ENCODE measurements at places on chromosomes 3 and 15.
A peak's percentile ranks its signal among the peaks of the same experiment; 100 is the strongest.

- peak; percentile 72 for DNase-seq
- H3K36me3 ChIP-seq, result peaks cover 2% of the 10 kb centered on the region
- H3K4me3 ChIP-seq, result peak overlapping the region; percentile 22
- peaks cover 27% of the 10 kb centered on the region for H3K4me1 ChIP-seq
These were observed 17.2 kb downstream of the TNFAIP8L3 start for GRCh38 chr15:51077221-51078153.

GRCh38 chr3:88198121-88198520 lies 48.4 kb downstream of the C3orf38 start:
- no peaks in the 10 kb centered on the region for H3K4me1 ChIP-seq
- no peak overlapping the region for H3K4me3 ChIP-seq
- no peak overlapping the region for H3K27ac ChIP-seq
- DNase-seq, result no peak

GRCh38 chr3:46395766-46396530 lies 10.9 kb downstream of the CCR5AS start:
- DNase-seq, result no peak
- peaks cover 12% of the 10 kb centered on the region for H3K27me3 ChIP-seq
- no peaks in the 10 kb centered on the region for H3K36me3 ChIP-seq
- H3K27ac ChIP-seq, result no peak overlapping the region
- peaks cover 23% of the 10 kb centered on the region for H3K4me1 ChIP-seq

DNA sequence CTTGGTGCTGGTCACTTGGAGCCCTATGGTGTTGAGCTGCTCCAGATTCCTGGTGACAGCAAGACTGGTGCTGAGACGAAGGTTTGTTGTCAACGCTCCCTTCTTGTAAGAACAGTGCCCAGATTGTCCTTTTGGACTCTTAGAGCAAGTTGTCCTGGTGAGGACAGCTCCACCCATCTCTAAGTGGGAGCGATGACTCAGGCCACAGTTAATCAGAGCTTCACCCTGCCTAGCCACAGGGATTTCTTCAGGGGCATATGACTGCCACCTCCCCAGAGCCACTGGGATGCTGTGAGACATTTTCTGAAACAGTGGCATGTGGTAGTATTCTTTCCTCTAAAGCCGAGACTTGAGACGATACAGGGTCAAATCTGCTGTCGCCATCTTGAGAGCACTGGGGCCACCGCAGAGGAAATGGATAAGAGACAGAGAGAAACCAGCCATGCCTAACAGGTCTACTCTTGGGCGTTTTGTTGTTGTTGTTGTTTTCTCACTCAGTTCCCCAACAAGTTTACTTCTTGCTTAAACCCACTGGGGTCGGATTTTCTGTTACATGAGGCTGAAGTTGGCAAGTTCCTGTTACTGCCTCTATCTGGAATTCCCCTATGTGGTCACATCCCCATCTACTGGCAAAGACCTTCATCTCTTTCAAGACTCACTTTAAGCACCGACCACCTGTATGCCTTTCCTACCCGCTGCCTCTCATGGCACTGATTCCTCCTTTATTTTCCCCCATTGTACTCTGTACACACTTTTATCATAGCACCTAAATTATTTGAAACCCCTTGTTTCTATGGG lies 16.0 kb upstream of the PCOLCE2 start:
- H3K4me3 ChIP-seq, result no peak overlapping the region
- peaks cover 38% of the 10 kb centered on the region for H3K27me3 ChIP-seq
- no peak for DNase-seq
- H3K36me3 ChIP-seq, result no peaks in the 10 kb centered on the region

DNA sequence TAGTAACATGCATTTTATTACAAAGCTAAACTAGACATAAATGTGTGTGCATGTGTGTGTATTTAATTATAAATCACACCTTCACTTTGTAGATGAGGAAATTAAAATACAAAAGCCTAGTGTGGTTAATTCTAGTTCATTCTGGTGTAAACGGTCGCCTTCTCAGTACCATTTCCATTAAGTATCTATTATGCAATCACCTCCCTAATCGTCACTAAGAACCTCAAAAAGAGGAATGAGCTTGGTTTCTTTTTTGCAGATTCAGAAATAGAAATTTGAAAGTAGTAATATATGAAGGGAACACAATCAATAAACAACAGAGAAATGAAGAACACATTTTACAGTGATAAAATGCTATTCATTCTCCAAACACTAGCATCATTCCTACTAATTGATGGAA lies 233.2 kb downstream of the ZBBX start:
- no peaks in the 10 kb centered on the region for H3K27me3 ChIP-seq
- no peaks in the 10 kb centered on the region for H3K36me3 ChIP-seq
- no peak overlapping the region for H3K4me3 ChIP-seq
- no peak for DNase-seq
